Activated CD4-positive, alpha-beta memory T cell treated with anti-CD3 and anti-CD28 coated beads for 36 hours (primary cell): ENCODE measurements at places on chromosomes 5 and 9. TPM values are rescaled to one million over a fixed set of nuclear protein-coding genes. Genes with fewer than 3 reads are reported as not detected.

TMEM174 gene
- total RNA-seq: not detected

DNA sequence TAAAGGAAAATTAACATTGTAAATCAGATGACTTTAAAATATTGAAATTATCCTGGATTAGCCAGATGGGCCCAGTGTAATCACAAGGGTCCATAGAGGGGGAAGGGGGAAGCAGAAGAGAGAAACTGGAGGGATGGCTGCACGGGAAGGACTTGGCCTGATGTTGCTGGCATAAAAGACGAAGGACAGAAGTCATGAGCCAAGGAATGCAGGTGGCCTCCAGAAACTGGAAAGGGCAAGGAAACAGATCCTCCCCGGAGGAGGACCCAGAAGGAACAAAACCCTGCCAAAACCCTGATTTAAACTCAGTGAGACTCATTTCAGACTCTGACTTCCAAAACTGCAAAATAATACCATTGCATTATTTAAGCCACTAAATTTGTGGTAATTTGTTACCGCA lies 100.2 kb downstream of the ADAMTS2 start:
- no peaks in the 10 kb centered on the region for H3K36me3 ChIP-seq
- no peaks in the 10 kb centered on the region for H3K27me3 ChIP-seq
- no peak for DNase-seq
- H3K4me3 ChIP-seq: no peak overlapping the region
- H3K27ac ChIP-seq: no peak overlapping the region

GRCh38 chr9:15156241-15156640 lies 150.8 kb downstream of the TTC39B start:
- no peak overlapping the region for H3K4me3 ChIP-seq
- H3K4me1 ChIP-seq: no peaks in the 10 kb centered on the region
- DNase-seq: no peak
- peaks cover 3% of the 10 kb centered on the region for H3K27me3 ChIP-seq

DNA sequence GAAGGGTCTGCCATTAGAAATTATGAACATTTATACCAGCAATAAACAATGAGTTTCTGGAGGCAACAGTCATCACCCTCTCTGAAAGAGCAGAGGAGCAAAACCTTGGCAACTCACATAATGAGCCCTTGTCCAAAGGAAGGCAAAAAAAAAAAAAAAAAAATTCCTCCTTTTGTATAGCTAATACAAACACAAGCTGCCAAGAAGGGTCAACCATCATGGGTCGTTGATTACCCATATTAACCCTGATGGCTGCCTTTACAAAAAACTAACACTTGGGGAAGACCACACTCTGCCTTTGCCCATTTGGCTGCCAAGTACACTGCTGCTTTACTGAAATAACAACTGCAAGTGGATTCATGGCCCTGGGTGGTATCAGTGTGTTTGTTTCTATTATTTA lies 272.7 kb downstream of the ADAMTSL1 start:
- no peak overlapping the region for H3K4me3 ChIP-seq
- H3K27me3 ChIP-seq: no peaks in the 10 kb centered on the region
